ENCODE measurements at places on chromosomes 2 and 18. TPM values are rescaled to one million over a fixed set of nuclear protein-coding genes. Genes with fewer than 3 reads are reported as not detected.

The SERPINB3 gene
- total RNA-seq = not detected

The HOXD9 gene
- total RNA-seq = 0.94 TPM

DNA sequence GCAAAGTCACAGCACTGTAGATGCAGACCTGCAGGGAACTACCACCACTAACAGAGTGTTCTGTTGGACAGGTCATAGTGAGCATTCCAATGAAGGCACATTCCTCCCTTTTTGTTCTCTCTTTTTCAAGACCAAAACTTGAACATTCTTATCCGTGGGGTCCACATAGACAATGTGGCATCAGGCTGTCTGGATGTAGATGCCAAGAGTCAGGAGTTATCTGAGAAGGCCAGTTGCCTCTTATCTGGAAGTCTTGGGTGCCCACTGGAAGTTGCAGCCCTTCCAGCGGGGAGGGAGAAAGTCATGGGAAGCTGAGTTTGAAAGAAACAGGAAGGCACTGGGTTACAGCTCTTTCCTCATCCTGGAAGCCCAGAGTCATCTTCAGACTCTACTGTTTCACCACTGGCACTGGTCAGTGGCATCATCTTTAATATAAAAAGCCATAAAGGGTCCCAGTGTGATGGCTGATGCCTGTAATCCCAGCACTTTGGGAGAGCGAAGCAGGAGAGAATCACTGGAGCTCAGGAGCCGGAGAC is 61.4 kb downstream of the FAM161A start:
- H3K36me3 ChIP-seq = no peaks in the 10 kb centered on the region
- no peak overlapping the region for H3K27ac ChIP-seq
- DNase-seq = peak; percentile 30
- H3K27me3 ChIP-seq = peaks cover 22% of the 10 kb centered on the region
- H3K4me3 ChIP-seq = no peak overlapping the region
- no peaks in the 10 kb centered on the region for H3K4me1 ChIP-seq

- H3K27me3 ChIP-seq = no peaks in the 10 kb centered on the region
- no peak overlapping the region for H3K27ac ChIP-seq
- H3K36me3 ChIP-seq = no peaks in the 10 kb centered on the region
These were observed 298.4 kb downstream of the FSIP2 start for GRCh38 chr2:186036862-186037449.

DNA sequence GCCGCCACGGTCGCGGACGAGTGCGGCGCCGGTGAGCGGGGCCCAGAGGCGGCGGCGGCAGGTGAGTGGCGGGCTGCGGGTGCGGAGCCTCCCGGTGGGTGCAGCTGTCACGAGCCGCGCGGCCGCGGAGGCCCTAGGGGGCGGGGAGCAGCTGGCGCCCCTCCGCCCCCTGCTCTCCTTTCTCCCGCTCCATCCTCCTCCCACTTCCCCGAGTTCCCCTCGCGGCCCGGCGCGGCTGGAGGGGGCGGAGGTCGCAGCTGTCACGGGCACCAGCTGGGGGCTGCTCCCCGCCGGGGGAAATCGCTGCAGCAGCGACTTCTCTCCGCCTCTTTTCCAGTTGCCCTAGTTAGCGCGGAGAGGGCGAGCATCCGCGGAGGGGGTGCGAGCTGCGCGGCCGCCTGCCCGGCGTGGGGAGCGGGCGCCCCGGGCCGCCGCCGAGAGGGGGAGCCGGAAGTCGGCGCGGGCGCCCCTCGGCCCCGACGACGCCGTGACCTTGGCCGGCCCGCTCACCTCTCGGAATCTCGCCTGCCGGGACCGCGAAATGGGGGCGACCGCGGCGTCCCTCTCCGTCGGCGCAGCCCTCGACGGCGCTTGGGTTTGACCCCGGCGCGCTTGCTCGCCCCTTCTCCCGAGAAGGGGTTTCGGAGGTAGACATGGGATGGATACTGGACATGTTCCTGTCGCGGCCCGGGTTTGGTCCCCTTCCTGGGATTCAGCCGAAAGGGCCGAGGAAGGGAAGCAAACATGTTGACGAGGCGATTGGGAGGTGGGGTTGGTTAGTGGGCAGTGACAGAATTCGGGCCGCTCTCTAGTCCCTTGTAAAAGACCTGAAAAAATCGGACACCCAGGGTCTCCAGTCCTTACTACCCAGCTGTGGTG is 727 bp downstream of the NCOA1 start:
- DNase-seq = peak; percentile 80
- H3K4me3 ChIP-seq = peak overlapping the region; percentile 77
- H3K27ac ChIP-seq = peak overlapping the region; percentile 42
- H3K27me3 ChIP-seq = peaks cover 19% of the 10 kb centered on the region
- H3K4me1 ChIP-seq = no peaks in the 10 kb centered on the region

DNA sequence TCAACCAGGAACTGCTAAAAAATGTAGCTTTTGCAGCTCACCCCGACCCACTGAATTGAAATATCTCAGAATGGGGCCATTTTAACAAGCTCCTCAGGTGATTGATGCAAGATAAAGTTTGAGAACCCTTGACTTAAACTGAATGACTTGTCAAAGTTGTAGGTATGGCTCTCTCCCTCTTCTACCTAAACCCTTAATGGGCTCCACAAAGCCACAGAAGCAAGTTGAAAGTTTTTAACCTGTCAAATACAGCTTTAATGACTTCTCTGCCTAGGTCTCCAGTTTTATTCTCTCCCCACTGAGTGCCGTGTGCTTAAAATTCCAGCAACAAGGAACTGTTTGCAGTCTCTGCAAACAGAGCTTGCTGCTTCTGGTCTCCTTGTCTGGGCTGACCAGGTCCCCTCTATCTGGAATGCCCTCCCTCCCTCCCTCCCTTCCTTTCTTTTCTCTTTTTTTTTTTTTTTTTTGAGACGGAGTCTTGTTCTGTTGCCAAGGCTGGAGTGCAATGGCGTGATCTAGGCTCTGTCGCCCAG is 19.7 kb upstream of the RNF125 start:
- H3K4me1 ChIP-seq = no peaks in the 10 kb centered on the region
- no peaks in the 10 kb centered on the region for H3K36me3 ChIP-seq
- H3K27me3 ChIP-seq = no peaks in the 10 kb centered on the region
- DNase-seq = no peak

DNA sequence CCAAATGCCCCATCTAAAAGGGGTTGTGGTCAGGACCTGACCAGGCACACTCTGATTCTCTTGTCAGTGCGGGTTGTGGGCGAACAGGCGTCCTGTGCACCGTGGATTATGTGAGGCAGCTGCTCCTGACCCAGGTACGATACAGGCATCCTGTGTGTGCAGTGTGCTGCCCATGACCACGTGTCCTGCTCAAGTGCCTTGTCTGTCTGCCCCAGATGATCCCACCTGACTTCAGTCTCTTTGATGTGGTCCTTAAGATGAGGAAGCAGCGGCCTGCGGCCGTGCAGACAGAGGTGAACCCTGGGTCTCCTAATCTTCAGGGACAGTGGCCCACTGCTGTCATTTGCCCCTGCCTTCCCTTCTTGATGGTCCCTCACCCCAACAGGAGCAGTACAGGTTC is 14.6 kb downstream of the PTPN18 start:
- H3K4me1 ChIP-seq = peaks cover 4% of the 10 kb centered on the region
- no peaks in the 10 kb centered on the region for H3K36me3 ChIP-seq
- H3K4me3 ChIP-seq = no peak overlapping the region
- H3K27me3 ChIP-seq = no peaks in the 10 kb centered on the region

DNA sequence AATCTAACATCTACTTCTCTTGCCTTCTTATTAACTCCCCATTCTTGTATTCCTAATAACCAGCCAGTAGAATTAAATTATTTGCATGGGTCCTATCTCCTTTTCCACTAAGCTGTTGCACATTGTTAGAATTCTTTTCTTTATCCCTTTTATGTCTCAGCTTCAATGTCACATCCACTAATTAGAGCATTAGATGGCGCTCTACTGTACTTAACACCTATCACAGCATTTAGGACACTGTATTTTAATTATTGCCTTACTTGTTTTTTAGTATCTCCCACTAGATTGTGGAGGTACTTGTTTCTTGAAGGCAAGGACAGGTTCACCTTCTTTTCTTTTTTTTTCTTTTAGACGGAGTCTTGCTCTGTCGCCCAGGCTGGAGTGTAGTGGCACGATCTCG is 3.8 kb downstream of the LIPT1 start:
- no peak overlapping the region for H3K27ac ChIP-seq
- H3K36me3 ChIP-seq = peaks cover 27% of the 10 kb centered on the region
- H3K27me3 ChIP-seq = no peaks in the 10 kb centered on the region
- DNase-seq = no peak

Data from endodermal cell (in vitro differentiated cells).